A549 treated with RU486 at 1 μM for 4 hours (cell line): ENCODE measurements at places on chromosomes 3 and 15. TPM values are rescaled to one million over a fixed set of nuclear protein-coding genes. Genes with fewer than 3 reads are reported as not detected.

The OTOL1 gene
- total RNA-seq: not detected in 5 replicates

The CCR9 gene
- total RNA-seq: not detected in 5 replicates

The ALDH1A2 gene
- total RNA-seq: 0.33 to 0.41 TPM (median 0.40 TPM) in 3 of 5 replicates, not detected in the others

The PTX3 gene
- 0.42 to 1.2 TPM (median 0.91 TPM) in 5 replicates for total RNA-seq

The TAGLN3 gene
- 0.46 TPM in 1 of 5 replicates, not detected in the others for total RNA-seq

The THBS1 gene
- total RNA-seq: 29.2 to 48.5 TPM (median 39.2 TPM) in 5 replicates

The ACKR2 gene
- total RNA-seq: not detected in 5 replicates

The MEGF11 gene
- 0.13 to 0.80 TPM (median 0.65 TPM) in 5 replicates for total RNA-seq

The GADL1 gene
- not detected in 5 replicates for total RNA-seq

The ARL14 gene
- 0.57 to 1.2 TPM (median 1.0 TPM) in 5 replicates for total RNA-seq

The SCAANT1 gene
- 1.2 TPM in 1 of 5 replicates, not detected in the others for total RNA-seq

The FETUB gene
- 0.07 to 0.37 TPM (median 0.26 TPM) in 3 of 5 replicates, not detected in the others for total RNA-seq

The MYL3 gene
- 0.22 to 0.35 TPM in 2 of 5 replicates, not detected in the others for total RNA-seq

The MGLL gene
- total RNA-seq: 57.4 to 76.7 TPM (median 58.5 TPM) in 5 replicates

The LSAMP gene
- total RNA-seq: 0.07 to 0.24 TPM (median 0.10 TPM) in 4 of 5 replicates, not detected in the other

The PAK6 gene
- total RNA-seq: 0.11 to 0.87 TPM (median 0.21 TPM) in 5 replicates

The TRH gene
- not detected in 5 replicates for total RNA-seq

The GPR171 gene
- total RNA-seq: not detected in 5 replicates

The CMTM8 gene
- total RNA-seq: 6.4 to 11.0 TPM (median 10.8 TPM) in 5 replicates

The ITIH1 gene
- not detected in 5 replicates for total RNA-seq

The GOLGA8Q gene
- total RNA-seq: 0.15 to 0.61 TPM (median 0.25 TPM) in 3 of 5 replicates, not detected in the others

The RASL12 gene
- 0.09 to 0.15 TPM (median 0.12 TPM) in 5 replicates for total RNA-seq

The AADACL2 gene
- total RNA-seq: not detected in 5 replicates

The SERPINI2 gene
- total RNA-seq: not detected in 5 replicates

The PLCL2 gene
- total RNA-seq: 5.4 to 8.1 TPM (median 6.1 TPM) in 5 replicates

The PLA2G4D gene
- total RNA-seq: not detected in 5 replicates

The CCR5 gene
- total RNA-seq: not detected in 5 replicates

The ZKSCAN7 gene
- total RNA-seq: not detected in 5 replicates

The C3orf70 gene
- total RNA-seq: 0.02 TPM in 1 of 5 replicates, not detected in the others

The SLC38A3 gene
- total RNA-seq: 0.05 to 0.32 TPM (median 0.10 TPM) in 3 of 5 replicates, not detected in the others

The CYP19A1 gene
- 0.16 to 0.79 TPM (median 0.31 TPM) in 5 replicates for total RNA-seq

The LTK gene
- total RNA-seq: 0.09 to 0.13 TPM in 2 of 5 replicates, not detected in the others

The GPR149 gene
- not detected in 5 replicates for total RNA-seq

The REC114 gene
- total RNA-seq: not detected in 5 replicates

The CLSTN2 gene
- total RNA-seq: 0.02 to 0.06 TPM (median 0.05 TPM) in 4 of 5 replicates, not detected in the other

The SECISBP2L gene
- total RNA-seq: 3.8 to 9.0 TPM (median 8.3 TPM) in 5 replicates

The SLC6A20 gene
- total RNA-seq: 0.01 to 0.05 TPM (median 0.03 TPM) in 3 of 5 replicates, not detected in the others

The PLCH1 gene
- total RNA-seq: 0.85 to 1.4 TPM (median 1.3 TPM) in 5 replicates
